ENCODE measurements at places on chromosomes 2 and 18.

GRCh38 chr2:20485612-20486388 lies 38.9 kb downstream of the RHOB start:
- DNase-seq, result no peak

GRCh38 chr2:107411267-107411666 lies 415.4 kb upstream of the RGPD4 start:
- DNase-seq, result no peak

DNA sequence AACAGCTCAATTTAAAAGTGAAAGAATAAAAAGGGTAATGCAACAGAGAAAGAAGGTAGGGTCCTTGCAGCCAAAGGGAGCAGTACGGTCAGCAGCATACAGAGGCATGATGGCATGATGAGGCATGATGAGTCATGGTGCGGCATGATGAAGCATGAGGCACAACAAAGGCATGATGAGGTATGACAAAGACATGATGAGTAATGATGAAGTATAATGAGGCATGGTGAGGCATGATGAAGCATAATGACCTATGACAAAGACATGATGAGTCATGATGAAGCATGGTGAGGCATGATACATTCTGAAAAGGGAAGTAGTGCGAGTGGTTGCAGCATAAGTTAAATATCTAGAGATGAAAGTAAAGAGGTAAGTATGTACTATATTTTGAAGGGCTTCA lies 673.2 kb downstream of the TMEM182 start:
- DNase-seq, result no peak

DNA sequence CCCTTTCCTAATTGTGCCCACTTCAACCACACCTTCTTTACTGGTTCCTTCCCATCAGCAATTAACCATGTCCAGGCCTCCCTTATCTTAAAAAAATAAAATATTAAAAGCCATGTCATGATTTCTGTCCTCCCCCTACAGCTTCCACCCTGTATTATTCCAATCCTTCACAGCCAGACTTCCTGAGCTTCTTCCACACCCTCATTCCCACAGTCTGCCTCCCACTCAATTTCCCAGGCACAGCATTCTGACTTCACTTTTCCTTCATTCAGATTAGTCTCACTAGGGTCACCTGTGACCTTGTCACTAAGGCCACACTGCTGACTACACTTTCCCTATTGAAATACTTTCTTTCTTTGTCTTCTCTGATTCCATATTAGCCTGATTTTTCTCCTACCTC lies 159.4 kb downstream of the DIS3L2 start:
- DNase-seq, result no peak

DNA sequence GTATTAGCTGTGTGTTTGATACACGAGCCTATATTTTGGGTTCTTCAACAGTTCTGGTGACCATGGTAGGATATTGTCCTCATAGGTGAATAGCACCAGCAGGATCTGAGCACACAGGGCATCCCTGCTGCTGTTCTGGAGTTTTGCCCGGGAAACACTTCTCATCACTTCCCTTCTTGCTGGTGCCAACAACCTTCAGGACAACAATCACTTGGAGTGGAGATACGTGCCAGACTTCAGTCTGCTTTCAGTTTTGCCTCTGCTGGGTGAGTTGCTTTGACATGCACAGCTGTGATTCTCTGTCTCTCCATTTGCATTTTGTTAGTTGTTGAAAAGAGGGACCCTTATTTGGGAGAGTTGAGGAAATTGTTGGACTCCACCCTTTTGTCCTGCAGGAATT lies 1347.2 kb upstream of the DDX18 start:
- DNase-seq, result no peak

DNA sequence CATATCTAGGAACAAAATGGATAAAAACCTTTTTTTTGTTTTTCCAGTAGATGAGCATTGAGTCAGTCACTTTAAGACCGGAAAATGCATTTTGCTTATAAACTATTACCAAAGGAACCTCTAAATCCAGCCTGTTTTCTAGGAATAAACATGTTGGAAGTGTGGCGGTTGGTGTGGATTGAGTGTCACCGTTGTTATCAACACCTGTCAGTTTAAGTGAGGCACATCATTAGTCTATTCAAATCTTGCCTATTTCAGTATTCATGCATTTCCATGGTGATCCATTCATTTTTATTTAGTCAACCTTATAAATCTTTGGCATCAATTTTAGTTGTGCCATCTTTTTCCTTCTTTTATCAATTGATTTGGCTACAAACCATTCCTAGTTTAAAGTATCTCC lies 3.3 kb downstream of the KLHL29 start:
- DNase-seq, result no peak

- DNase-seq, result no peak
Measured at GRCh38 chr18:825891-826585, 14.0 kb upstream of the YES1 start.

DNA sequence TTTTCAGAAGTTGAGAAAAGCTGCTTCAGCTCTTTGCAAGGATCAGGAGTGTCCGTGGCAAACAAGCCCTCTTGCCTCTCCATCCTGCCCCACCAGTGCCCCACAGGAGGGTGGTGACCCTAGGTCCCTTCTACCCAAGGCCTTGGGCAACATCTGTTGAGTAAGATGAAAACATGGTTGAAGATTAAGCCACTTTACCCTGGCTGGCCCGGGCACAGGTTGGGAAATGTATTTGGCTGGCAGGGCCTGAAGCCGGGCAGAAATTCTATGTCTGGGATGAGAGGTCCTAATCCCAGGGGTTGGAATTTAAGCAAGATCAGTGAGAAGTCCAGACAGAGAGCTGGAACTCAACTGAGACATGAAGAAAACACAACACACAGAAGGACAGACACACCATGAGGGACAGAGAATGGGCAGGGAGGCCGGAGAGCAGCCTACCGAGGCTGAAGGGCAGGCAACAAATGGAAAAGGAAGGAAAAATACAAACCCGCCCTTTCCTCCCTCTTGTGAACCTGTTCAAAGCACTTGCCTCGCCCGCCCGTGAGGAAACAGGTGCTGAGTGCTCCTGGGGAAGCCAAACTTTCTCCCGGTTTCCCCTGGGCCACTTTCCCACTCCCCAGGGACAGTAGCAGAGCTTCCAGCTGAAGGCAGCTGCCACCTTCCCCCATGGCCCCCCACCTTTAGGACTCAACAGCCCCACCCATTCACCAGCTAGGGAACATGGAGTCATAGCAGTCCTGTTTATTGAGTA lies 86.1 kb downstream of the TNS1 start:
- no peak for DNase-seq

DNA sequence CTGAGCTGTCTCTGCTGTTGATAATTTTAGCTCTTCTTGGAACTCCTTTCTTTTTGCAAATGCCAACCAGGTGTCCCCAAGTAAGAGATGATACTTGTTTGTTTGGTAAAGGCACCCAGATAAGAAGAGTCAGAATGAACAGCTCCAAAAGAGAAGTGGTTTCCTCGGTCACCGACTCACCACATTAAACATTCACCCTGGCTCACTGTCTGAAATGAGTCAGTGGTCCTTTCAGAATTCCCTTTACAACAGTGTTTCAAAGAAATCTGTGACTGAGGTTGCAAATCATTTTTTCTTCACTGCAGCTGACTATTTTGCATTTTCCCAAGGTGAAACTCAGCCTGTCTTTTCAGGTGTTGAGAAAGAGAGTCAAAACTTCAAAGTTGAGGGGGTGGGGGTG lies 16.2 kb upstream of the CXCR4 start:
- DNase-seq, result no peak

- peak; percentile 67 for DNase-seq
Measured at GRCh38 chr18:10787293-10787901, 261.6 kb downstream of the NAPG start.

- no peak for DNase-seq
Measured at GRCh38 chr18:50286391-50287027, 983 bp downstream of the CXXC1 start.

- DNase-seq, result no peak
Measured at GRCh38 chr2:109434351-109434750, 179.4 kb downstream of the SEPTIN10 start.

- DNase-seq, result no peak
Measured at GRCh38 chr2:144030791-144031190, 489.1 kb downstream of the ZEB2 start.

- no peak for DNase-seq
Measured at GRCh38 chr2:25561136-25561850, 112.1 kb downstream of the DTNB start.

- no peak for DNase-seq
Measured at GRCh38 chr2:156837635-156838370, 401.6 kb downstream of the GPD2 start.

GRCh38 chr2:72955228-72956049 lies 38.1 kb downstream of the EMX1 start:
- no peak for DNase-seq

- DNase-seq, result no peak
Measured at GRCh38 chr18:12843420-12844350, 40.4 kb downstream of the PTPN2 start.

DNA sequence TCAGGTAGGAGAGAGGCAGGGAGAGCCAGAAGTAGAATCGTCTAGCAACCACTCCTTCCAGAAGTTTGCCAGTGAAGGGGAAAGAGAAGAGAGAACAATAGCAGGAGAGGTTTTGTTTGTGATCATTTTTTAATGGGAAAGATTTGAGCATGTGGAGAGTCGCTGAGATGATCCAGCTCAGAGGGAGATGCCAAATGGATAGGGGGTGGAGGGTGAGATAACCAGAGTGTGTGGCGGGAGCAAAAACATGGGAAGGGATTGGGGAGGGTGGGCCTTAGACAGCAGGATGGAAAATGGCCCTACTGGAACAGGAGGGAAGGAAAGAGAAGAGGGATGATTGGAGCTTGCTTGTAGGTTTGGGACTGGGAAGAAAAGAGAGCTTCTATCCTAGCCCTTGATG lies 269.8 kb downstream of the GLI2 start:
- no peak for DNase-seq

DNA sequence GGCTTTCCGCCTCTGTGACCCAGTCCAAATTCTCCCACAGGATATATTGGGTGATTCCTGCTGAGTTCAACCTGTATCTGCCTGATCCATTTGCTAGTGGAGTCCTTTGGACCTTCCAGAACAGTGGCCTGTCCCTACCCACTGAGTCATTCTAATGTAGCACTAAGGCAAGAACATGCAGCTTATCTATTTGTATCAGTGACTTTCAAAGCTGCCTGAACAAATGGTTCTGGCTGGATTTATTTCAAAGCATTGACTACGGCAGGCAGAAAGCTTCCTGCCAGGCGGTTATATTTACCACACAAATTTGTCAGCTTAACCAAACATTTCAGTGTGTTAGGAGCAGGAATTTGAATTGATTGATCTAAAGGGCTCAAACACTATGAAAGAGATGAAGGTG lies 613.4 kb downstream of the DCC start:
- no peak for DNase-seq

DNA sequence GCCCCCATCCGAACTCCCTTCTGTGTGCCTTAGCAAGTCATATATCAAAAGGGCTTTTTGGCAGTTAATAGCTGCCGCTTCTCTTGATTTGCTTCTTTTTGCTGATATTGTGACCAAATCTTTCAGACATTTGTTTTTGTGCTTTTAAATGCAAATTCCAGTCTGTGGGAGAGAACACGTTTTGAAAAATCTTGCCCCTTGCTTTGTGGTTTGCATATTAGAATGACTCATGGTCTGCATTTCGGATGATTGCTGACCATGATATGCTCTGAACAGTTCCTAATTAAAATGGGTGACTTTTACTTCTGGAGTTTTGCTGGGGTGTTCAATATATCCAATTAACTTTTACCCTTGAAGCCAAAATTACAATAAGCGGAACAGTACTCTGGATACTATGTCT lies 58.2 kb upstream of the ST6GAL2 start:
- peak; percentile 40 for DNase-seq

GRCh38 chr2:86000938-86001312 lies 104.8 kb downstream of the POLR1A start:
- no peak for DNase-seq

DNA sequence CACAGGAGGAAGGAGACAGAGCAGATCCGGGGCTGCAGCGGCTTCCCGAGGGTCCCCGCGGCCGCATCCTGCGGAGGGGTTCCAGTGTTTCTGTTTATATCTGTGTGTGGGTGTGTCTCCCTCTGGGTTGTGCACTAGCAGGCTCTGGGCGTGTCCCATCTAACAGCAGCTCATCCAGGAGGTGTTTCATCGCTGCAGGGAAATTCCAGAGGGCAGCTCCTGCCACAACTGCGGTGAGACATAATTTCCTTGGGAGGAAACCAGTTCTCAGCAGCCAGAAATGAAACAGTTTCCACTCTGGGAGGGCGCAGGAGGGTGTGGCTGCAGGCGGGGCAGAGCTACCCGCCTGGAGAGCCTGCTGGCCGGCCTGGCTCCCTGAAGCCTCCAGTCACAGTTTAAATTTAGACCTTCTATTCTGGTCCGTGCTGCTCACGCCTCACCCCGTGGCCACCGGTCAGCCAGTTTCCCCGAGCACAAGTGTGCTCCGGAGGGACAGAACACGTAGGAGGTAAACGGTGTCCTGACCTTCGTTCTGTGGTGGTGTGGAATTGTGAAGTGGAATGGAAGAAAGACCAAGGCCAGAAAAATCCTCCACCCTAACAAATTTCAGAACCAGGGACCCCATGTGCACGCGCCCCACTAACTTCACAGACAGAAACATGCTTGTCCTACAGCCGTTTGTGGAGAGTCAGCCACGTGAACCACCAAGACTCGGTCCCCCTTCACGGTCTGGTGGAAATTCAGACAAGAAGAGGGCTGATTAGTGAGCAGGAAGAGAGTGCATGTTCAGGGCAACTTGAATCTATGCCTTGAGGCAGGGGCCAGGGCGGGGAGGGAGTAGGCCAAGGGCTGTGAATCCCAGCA lies 50.2 kb downstream of the TEX44 start:
- DNase-seq, result peak; percentile 95

GRCh38 chr2:164826293-164827243 lies 15.1 kb downstream of the COBLL1 start:
- DNase-seq, result peak; percentile 59

DNA sequence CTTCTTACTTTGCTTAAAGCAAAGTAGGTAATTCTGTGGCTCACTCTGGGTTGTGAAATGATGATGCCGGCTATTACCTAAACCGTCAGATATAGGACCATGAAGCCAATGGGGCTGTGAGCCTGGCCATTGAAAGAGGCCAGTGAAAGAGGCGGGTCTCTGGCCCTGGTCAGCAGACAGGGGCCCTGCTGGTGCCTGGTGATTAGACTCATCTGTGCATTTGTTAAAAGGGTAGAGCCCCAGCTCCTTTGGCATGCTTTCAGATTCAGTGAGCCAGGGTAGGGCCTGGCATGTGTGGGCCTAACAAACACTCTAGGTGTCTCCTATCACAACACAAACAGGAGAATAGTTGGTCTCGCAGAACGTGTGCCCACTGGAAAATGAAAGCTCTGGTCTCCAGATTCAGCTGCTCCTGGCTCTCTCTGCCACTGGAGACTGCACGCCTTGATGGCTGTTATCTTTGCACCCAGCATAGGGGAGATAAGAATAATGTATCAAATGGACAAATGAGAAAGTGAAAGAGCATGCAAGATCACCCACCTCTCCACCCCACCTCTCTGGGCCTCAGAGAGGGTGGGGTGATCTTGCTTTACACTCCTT lies 6.9 kb downstream of the LRRC30 start:
- DNase-seq, result no peak

GRCh38 chr2:8455236-8456150 lies 226.4 kb upstream of the ID2 start:
- no peak for DNase-seq

DNA sequence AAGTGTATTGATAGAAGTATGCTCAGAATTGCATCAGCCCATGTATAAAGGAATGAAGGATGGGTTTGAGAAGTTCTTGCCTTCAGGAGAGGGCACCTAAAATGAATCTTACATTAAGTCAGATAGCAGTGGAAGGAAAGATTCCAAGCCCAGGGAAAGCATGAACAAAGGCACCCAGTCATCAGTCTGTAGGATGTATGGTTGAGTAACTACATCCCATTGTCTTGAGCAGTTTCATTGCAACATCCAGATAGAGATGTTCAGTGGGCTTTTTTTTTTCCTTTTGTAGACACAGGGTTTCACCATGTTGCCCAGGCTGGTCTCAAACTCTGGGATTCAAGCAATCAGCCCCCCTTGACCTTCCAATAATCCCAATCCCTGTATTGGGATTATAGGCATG lies 80.7 kb downstream of the ARHGAP28 start:
- DNase-seq, result no peak

All from AG09309 (cell line).